HTR-8/SVneo (cell line): ENCODE measurements at places on chromosomes 5 and 9.
A peak's percentile ranks its signal among the peaks of the same experiment; 100 is the strongest.

GRCh38 chr9:92135576-92135975 lies 20.4 kb upstream of the SPTLC1 start:
- DNase-seq, result no peak

DNA sequence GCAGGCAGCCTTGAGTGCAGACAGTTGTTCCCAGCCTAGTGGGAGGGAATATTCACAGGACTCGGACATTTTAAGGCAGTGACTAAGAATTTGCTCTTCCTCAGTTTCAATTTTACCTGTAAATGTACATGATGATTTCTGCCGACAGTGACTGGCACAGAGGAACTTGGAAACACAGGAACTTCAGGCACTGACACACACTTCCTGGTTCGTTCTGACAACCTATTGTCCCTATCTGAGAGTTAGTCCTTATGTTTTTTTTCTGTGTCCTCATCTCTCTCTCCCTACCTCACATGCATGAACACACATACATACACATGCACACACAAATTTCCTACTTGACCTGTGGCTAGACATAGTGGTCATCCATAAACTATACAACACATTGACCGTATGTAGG lies 89.4 kb upstream of the CD180 start:
- no peak for DNase-seq

DNA sequence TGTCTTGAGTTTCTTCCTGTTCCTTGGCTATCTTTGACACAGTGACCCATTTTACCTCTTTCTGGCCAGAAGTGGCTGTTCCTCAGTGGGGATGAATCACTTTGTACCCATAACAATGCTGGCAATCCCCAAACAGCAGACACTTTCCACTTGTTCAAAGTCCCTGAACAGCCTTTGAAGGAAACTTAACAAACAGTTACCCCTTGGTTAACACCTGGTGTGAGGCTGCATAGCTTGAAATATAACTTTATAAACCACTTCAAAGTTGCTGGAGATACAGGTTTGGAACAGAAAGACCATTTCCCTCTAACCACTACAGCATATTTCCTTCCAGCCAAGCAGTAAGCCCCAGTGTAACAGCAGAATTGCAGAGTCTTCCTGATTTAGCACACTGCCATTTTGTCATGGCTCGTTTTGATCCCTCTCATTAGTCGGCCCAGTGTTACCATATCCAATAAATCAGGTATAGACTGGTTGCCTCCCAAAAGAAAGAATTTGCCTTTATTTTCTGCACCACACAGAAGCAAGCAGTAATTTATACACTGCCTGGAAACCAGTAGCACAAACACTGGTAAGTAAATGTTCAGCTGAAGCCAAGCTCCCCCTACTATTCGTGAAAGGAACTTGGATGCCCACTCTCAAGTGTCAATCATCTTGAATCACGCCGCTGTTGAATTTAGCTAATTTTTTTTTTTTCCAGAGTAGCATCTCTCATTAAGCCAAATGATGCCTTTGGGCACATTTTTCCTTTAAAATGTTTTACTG lies 225.9 kb downstream of the PIK3R1 start:
- no peak for DNase-seq

DNA sequence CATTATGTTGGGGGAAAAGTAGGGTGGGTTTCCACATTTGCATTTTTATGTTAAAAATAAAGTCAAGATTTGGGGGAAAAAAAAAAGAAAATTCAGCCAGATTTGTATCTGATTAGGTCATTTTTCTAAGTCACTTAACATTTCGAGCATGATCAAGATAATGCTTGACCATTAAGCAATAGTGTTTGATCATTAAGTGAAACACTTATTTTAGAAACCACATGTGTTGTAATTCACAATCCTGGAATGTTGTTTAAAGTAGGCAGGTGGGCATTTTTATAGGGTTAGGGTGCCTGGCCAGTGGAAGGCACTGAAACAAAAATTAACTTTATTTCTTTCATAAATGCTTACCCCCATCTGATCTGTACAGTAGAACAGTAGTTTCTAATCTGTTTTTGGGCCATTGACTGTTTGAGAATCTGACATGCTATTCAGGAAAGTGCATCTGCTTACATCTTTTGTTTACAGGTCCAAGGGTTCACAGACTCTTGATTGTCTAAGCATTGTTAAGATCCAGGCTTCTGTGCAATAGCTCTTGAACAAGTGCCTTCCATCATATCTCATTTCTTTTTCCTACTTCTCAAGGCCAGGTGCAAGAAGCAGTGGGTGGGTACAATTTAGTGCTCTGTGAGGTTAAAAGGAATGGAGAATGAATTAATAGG lies 9.1 kb downstream of the ZCCHC9 start:
- DNase-seq, result no peak

DNA sequence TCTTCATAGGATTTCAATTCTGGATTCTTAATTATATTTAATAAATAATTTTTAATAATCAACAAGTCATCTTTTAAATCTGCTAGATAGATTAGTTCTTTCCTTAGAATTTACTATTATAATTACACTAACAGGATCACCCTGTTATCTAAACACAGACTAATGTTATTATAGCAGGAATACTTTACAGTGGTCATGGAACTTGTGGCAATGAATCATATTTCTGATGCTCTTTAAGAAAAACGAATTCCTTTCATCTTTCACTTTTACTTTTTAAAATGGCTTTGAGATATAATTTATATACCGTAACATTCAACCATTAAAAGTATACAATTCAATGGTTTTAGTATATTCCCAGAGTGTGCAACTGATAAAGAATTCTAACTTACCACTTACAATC lies 29.7 kb upstream of the CDK5RAP2 start:
- no peak for DNase-seq

DNA sequence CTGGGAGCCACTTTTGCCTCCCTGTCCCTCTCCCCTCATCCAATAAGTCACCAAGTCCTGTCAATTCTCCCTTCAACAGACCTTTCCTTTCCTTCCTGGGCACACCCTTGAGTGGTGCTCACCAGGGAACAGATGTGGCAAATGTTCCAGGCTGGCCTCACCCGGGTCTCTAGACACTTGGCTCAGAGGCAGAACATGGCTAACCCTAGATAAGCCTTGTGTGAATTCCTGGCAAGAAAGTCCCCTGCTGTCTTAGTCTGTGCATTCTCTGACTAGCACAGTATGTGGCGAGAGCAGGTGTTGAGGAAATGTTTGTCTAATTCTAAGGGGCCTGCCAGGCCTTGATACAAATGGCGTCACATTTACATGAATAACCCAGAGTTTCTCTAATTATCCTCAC lies 41.2 kb upstream of the PTGS1 start:
- no peak for DNase-seq

DNA sequence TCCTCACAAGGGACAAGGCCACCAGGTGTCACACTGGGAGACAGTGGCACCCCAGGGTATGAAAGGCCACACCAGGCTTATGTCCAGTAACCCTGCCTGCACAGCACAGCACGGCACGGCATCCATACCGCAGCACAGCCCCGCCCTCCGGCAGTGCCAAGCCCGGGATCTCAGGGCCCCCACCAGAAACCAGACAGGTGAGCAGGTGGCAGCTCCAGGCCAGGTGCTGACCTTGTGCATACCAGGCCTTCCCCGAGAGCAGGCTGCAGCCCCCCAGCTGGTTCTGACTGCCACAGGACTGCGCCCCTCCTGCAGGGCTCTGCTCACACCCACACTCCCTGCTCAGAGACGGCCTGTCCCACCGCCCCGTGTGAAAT lies 56.5 kb downstream of the ADAMTS2 start:
- DNase-seq, result no peak

DNA sequence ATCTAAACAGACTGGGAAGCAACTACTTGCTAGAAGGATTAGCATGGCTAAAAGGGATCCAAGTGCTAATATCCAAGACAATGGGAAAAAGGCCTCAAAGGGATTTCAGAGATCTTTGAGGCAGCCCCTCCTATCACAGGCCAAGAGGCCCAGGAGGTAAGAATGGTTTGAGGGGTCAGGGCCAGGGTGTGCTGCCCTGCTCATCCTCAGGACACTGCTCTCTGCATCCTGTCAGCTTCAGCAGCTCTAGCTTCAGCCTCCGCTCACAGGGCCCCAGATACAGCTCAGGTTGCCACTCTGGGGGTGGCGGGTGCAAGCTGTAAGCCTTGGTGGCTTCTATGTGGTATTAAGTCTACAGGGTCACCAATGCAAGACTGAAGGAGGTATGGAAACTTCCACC lies 278.7 kb downstream of the PARP8 start:
- DNase-seq, result no peak

- DNase-seq, result no peak
Measured at GRCh38 chr5:148924817-148925216, 98.4 kb downstream of the ADRB2 start.

GRCh38 chr5:72837524-72838096 lies 21.1 kb downstream of the TNPO1 start:
- DNase-seq, result no peak

DNA sequence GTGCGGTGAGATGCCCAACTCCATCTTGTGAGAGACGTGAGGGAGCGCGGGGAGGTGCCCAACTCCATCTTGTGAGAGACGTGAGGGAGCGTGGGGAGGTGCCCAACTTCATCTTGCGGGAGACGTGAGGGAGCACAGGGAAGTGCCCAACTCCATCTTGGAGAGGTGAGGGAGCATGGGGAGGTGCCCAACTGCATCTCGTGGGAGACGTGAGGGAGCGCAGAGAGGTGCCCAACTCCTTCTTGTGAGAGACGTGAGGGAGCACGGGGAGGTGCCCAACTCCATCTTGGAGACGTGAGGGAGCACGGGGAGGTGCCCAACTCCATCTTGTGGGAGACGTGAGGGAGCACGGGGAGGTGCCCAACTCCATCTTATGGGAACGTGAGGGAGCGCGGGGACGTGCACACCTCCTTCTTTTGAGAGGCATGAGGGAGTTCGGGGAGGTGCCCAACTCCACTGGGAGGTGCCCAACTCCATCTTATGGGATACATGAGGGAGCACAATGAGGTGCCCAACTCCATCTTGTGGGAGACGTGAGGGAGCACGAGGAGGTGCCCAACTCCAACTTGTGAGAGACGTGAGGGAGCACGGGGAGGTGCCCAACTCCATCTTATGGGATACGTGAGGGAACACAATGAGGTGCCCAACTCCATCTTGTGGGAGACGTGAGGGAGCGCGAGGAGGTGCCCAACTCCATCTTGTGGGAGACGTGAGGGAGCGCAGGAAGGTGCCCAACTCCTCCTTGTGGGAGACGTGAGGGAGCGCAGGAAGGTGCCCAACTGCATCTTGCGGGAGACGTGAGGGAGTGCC lies 235.4 kb downstream of the CACNA1B start:
- DNase-seq, result no peak

GRCh38 chr5:134997015-134997414 lies 29.3 kb downstream of the CATSPER3 start:
- no peak for DNase-seq

GRCh38 chr9:96156171-96156974 lies 145.6 kb downstream of the HSD17B3 start:
- DNase-seq, result no peak

DNA sequence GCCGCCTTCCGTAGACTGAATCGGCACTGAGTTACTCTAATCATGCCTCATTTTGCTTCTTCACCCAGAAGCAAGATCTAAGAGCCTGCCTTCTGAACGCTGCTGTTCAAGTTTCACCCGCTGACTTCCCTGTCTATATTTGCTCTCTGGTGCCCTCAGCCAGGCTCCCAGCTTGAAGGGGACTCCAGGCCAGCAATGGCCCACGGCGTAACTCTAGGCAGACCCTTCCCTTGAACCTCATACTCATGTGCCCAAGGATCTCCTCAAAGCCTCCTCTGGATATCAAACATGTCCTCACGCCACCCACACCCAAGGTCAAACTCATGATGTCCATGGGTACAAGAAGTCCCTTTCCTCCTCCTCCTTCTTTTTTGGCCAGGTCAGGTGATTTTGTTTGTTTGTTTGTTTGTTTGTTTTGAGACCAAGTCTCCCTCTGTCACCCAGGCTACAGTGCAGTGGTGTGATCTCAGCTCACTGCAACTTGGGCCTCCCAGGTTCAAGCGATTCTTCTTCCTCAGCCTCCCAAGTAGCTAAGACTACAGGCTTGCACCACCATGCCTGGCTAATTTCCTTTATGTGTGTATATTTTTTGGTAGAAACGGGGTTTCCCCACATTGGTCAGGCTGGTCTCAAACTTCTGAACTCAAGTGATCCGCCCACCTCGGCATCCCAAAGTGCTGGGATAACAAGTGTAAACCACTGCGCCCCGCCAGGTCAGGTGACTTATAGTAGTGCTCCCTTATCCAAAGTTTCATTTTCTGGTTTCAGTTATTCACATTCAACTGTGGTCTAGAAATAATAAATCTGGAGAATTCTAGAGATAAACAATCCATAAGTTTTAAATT lies 239.0 kb downstream of the SYK start:
- DNase-seq, result no peak

- DNase-seq, result peak; percentile 11
Measured at GRCh38 chr9:14238079-14238478, 75.9 kb downstream of the NFIB start.

- no peak for DNase-seq
Measured at GRCh38 chr5:115811406-115811805, 5.1 kb downstream of the CDO1 start.

- peak; percentile 10 for DNase-seq
Measured at GRCh38 chr5:147098233-147098790, 136.5 kb upstream of the STK32A start.
